ENCODE measurements at places on chromosomes 3 and 15.

DNA sequence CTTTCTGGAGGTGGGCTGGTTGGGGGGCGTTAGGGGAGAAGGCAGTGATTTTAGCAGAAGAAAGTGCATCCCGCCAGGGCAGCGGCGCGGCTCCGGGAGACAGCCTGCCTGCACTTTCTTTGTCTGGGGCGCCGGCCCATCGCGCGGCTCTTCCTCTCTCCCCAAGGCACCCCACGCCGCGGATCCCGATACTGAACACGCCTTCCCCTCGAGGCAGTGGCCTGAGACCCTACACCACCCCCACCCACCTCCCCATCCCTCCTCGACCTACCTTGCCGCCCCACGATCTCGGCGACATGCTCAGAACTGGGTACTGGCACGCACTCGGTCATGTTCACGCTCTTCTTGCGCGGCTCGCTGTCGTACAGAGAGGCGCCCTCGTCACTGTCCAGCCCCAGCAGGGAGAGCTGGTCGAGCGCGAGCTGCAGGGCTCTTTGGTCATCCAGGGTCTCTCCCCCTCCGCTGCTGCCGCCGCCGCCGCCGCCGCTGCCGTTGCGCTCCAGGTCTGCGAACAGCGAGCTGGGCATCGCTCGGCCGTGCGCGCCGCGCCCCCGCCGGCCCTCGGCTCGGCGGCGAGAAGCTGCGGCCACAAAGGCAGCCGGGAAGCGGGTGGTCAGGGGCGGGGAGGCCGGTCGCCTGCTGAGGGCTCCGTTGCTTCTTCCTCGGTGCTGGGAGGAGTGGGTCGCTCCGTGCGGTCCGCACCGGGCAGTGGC is 483 bp downstream of the MEX3B start:
- H3K36me3 ChIP-seq = peaks cover 13% of the 10 kb centered on the region
- peak overlapping the region; percentile 81 for H3K27ac ChIP-seq
- peak overlapping the region; percentile 89 for H3K4me3 ChIP-seq
- H3K4me1 ChIP-seq = peaks cover 30% of the 10 kb centered on the region
- peaks cover 16% of the 10 kb centered on the region for H3K27me3 ChIP-seq

DNA sequence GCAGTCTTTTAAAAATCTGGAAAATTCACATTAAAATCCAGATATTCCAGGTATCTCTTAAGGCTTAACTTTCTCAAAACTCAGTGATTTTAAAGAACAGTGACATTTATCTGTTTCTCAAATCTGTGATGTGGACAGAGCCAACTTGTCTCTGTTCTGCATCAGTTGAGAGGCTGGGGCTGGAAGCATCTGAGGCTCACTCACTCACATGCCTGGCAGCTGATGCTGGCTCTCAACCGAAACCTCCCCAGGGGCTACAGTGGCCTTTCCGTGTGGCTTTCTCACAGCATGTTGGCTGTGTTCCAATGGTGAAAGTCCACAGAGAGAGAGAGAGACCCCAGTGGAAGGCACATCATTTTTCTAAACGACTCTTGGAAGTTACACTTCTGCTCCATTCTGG is 53.5 kb downstream of the CEMIP start:
- peaks cover 3% of the 10 kb centered on the region for H3K27me3 ChIP-seq
- no peaks in the 10 kb centered on the region for H3K36me3 ChIP-seq
- H3K4me3 ChIP-seq = no peak overlapping the region
- no peaks in the 10 kb centered on the region for H3K4me1 ChIP-seq
- H3K27ac ChIP-seq = no peak overlapping the region

DNA sequence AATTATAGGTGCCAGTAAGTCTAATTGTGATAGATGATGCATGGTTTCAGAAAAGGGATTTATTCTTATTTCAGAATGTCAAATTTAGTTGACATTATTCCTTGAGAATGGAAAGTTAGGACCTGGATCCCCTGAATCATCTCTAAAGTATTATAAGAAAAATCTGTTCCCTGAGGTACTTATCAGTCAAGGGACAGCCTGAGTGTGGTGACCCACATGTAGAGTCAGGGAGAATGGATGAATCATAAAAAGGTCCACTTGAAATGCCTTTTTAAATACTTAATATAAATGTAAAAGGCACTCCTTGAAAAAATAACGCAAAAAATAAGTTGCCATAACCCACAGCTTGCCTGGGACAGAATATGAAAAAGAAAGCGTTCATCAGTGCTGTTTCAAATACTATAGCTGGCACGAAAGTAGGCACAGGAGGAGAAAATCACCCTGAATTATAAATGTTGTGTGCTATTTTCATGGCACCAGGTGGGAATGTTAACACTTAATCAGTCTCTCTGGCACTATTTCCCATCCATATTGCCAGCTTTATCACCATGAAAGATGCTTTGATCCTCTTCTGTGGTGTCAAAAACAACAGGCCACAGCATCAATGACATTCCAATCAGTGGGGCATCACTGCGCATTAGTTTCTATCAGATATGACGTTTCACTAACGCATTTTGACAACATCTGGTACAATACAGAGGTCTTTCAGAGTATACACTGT is 208.5 kb downstream of the EPHA3 start:
- H3K27me3 ChIP-seq = no peaks in the 10 kb centered on the region
- H3K27ac ChIP-seq = no peak overlapping the region
- H3K4me1 ChIP-seq = no peaks in the 10 kb centered on the region
- no peaks in the 10 kb centered on the region for H3K36me3 ChIP-seq

DNA sequence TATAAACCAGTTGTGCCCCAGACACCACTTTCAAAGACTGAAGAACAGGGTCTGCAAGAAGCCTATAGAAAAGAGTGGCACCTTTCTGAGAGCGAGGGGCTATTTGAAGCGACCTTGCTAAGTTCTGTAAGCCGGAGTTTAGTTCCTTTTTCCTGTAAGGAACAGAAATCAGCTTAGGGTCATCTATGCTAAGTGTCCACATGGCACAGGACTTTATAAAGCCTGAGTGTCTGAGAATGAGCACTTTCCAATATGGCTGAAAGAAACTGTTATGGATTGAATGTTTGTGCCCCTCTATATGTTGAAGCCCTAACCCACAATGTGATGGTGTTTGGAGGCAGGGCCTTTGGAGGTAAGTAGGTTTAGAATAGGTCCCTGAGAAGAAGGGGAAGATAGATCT is 4.0 kb upstream of the A4GNT start:
- H3K27ac ChIP-seq = no peak overlapping the region
- no peaks in the 10 kb centered on the region for H3K36me3 ChIP-seq
- H3K4me1 ChIP-seq = no peaks in the 10 kb centered on the region
- peaks cover 31% of the 10 kb centered on the region for H3K27me3 ChIP-seq

GRCh38 chr15:73075160-73075859 is 23.0 kb downstream of the NEO1 start:
- H3K27ac ChIP-seq = no peak overlapping the region
- DNase-seq = no peak
- no peak overlapping the region for H3K4me3 ChIP-seq
- no peaks in the 10 kb centered on the region for H3K27me3 ChIP-seq
- no peaks in the 10 kb centered on the region for H3K36me3 ChIP-seq

- H3K4me1 ChIP-seq = no peaks in the 10 kb centered on the region
- no peak overlapping the region for H3K27ac ChIP-seq
- no peak overlapping the region for H3K4me3 ChIP-seq
- H3K36me3 ChIP-seq = no peaks in the 10 kb centered on the region
- no peak for DNase-seq
- no peaks in the 10 kb centered on the region for H3K27me3 ChIP-seq
These were observed 281.0 kb upstream of the TBL1XR1 start for GRCh38 chr3:177478170-177478867.

DNA sequence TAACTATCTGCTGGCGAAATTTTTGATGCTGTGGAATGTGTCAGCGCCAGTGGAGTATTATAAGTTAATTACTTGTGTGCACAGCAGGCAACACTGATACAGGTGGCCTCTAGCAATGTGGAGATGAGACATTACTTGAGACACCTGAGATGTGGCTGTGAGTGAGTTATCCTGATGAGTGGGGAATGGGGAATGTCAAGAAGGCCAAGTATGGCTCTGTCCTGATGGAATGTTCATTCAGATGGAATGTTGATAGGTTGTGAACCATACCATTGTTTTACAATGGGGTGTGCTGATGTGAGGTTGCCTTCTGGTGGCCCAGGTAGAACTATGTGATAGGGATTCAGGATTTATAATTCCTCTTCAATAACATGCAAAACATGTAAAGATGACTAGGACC is 404.8 kb downstream of the PTPRG start:
- H3K27me3 ChIP-seq = no peaks in the 10 kb centered on the region
- H3K4me3 ChIP-seq = no peak overlapping the region
- no peaks in the 10 kb centered on the region for H3K36me3 ChIP-seq
- no peak for DNase-seq

- H3K27me3 ChIP-seq = no peaks in the 10 kb centered on the region
- H3K27ac ChIP-seq = peak overlapping the region; percentile 39
- no peaks in the 10 kb centered on the region for H3K36me3 ChIP-seq
- DNase-seq = peak; percentile 45
- H3K4me1 ChIP-seq = peaks cover 17% of the 10 kb centered on the region
These were observed 7.5 kb downstream of the CMTM7 start for GRCh38 chr3:32399030-32399620.

DNA sequence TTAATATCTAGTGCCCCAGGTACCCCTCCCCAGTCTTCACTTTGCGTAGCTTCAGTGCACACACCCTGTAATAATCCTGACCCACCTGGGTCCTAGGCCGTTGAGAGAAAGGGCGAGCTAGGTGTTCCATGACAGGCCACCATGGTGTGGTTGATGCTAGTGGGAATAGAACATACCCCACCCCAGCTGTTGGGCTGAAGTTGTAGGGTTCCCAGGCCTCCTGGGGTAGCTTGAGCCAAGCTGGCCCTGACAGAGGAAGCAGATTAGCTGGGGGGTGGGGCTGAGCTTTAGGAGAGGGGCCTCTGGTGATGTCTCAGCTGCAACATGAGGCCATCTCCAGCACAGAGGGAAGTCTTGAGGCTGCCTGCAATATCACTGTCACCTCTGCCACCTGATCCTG is 40.5 kb downstream of the RAB11A start:
- no peaks in the 10 kb centered on the region for H3K27me3 ChIP-seq
- H3K4me3 ChIP-seq = no peak overlapping the region
- DNase-seq = no peak
- no peaks in the 10 kb centered on the region for H3K4me1 ChIP-seq
- H3K27ac ChIP-seq = no peak overlapping the region
- peaks cover 8% of the 10 kb centered on the region for H3K36me3 ChIP-seq

DNA sequence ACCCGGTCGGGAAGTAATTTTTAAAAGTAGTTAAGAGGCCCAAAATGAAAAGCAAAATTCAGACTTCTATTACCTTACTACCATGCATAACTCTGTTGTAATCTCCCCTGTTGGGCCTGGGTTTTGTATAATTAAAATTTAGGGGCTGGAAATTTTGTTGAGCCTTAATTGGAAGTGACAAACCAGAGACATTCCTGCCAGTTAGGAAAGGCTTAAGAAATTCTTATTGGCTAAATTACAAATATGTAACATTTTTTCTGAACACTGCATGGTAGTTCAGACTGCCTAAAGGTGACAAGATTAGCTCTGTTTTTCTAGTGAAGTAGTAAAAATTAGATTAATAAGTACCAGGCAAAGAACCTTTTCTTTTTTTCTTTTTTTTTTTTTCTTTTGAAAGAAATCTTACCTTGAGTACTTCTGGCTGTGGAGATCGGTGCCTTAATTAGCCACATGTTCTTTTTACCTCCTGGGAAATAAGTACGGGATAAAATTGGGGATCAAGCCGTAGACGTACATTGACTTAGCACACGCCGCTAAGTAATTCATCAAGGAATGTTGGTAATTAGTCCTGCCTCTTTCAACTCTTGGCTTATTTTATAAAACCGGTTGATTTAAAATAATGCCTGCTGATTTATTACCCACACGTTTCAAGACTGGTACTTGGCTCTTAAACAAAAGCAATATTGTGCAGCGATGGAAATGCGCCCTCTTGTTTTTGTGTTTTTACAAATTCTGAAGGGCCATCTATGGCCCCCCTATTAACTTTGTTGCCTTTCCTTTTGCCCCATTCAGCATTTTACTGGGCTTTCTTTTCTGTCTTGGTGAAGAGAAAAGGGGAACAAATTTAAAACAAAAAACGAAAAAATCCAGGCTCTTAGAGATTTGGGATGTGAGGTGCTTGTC is 111.2 kb upstream of the SAMMSON start:
- H3K4me3 ChIP-seq = no peak overlapping the region
- peaks cover 11% of the 10 kb centered on the region for H3K27me3 ChIP-seq
- no peaks in the 10 kb centered on the region for H3K4me1 ChIP-seq

- DNase-seq = no peak
- no peaks in the 10 kb centered on the region for H3K27me3 ChIP-seq
- no peak overlapping the region for H3K4me3 ChIP-seq
These were observed 1.4 kb downstream of the CHL1 start for GRCh38 chr3:197828-198491.

GRCh38 chr15:45866616-45867015 is 231.8 kb downstream of the SQOR start:
- peaks cover 3% of the 10 kb centered on the region for H3K27me3 ChIP-seq
- H3K4me3 ChIP-seq = no peak overlapping the region
- no peaks in the 10 kb centered on the region for H3K36me3 ChIP-seq
- H3K27ac ChIP-seq = no peak overlapping the region

- no peak overlapping the region for H3K27ac ChIP-seq
- DNase-seq = no peak
- H3K4me1 ChIP-seq = no peaks in the 10 kb centered on the region
- no peaks in the 10 kb centered on the region for H3K27me3 ChIP-seq
- H3K36me3 ChIP-seq = no peaks in the 10 kb centered on the region
These were observed 846.7 kb downstream of the EPHA3 start for GRCh38 chr3:89954137-89954536.

GRCh38 chr15:74726774-74727164 is 1.4 kb upstream of the CYP1A1 start:
- H3K27ac ChIP-seq = no peak overlapping the region
- H3K4me3 ChIP-seq = no peak overlapping the region
- DNase-seq = no peak
- H3K36me3 ChIP-seq = no peaks in the 10 kb centered on the region

GRCh38 chr3:79086514-79086913 is 681.3 kb downstream of the ROBO1 start:
- H3K4me1 ChIP-seq = no peaks in the 10 kb centered on the region
- DNase-seq = peak; percentile 38
- H3K27me3 ChIP-seq = no peaks in the 10 kb centered on the region
- no peak overlapping the region for H3K4me3 ChIP-seq

- H3K4me3 ChIP-seq = no peak overlapping the region
- no peak overlapping the region for H3K27ac ChIP-seq
- H3K4me1 ChIP-seq = no peaks in the 10 kb centered on the region
- no peaks in the 10 kb centered on the region for H3K36me3 ChIP-seq
- H3K27me3 ChIP-seq = no peaks in the 10 kb centered on the region
- no peak for DNase-seq
These were observed 245.0 kb upstream of the TOPAZ1 start for GRCh38 chr3:43996379-43997301.
